HFFc6 (cell line): ENCODE measurements at places on chromosomes 1 and 21.

GRCh38 chr1:81702903-81703302 is 97.8 kb upstream of the ADGRL2 start:
- DNase-seq: peak; percentile 88

- DNase-seq: peak; percentile 97
Measured at GRCh38 chr1:227192163-227192562, 126.1 kb downstream of the CDC42BPA start.

DNA sequence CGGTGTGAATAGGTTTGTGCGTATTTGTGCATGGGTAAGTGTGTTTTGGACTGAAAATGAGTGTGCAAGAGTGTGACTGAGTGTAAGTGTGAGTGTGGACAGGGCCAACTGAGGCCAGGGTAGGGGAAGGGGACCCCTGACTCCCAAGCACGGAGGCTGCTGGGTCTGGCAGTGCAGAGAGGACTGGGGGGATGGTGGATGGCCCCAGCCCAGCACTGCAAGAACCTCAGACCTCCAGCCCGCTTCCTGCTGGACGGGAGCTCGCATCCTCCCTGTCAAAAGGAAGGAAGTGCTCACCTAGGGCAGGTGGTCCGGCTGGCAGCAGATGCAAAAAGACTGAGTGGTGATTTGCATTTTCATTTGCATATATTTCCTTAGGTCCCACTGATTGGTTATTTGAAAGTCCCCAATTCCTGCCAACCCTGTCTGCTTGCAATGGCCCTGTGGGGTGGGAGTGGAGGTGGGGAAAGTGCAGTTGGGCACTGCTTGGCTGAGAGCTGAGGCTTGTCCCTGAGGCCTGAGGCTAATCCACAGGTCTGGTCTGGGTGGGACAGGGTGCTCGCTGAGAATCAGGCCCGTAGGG is 42.8 kb upstream of the CASZ1 start:
- no peak for DNase-seq

DNA sequence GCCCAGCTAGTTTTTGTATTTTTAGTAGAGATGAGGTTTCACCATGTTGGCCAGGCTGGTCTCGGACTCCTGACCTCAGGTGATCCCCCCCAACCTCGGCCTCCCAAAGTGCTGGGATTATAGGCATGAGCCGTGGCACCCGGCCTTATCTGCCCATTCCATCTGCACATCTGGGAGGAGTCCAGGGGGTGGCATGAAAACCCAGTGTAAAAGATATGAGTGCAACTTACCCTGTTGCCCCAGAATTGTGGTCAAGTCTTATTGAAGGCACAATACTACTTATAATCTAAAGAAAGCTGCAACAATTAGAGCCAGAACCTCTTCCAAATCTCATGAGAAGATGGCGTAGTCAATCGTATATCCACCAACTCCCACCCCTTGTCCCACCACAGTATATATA is 18.4 kb downstream of the CTXND2 start:
- no peak for DNase-seq

DNA sequence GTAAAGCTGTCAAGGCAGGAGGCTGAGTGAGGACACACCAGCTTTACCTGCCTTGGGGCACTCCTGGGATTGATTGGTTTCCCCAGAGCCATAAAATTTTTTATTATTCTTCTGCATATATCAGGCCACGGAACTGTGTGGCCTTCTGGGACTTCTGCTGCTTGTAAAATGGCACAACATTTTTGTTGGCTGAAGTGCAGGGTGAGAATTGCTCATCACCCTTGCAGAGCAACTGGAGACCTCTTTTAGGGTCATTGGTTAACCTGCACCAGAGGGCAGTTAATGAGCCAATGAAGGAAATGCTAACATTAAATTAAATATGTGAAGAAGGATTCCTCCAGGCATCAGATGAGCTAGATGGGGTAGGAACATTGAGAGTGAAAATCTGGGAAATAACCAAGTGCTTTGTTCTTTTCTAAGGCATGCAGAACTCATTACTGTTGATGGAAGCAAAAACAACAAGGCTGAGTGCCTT is 87.7 kb downstream of the LTN1 start:
- DNase-seq: no peak

GRCh38 chr1:209038735-209039134 is 544.8 kb upstream of the CAMK1G start:
- no peak for DNase-seq

DNA sequence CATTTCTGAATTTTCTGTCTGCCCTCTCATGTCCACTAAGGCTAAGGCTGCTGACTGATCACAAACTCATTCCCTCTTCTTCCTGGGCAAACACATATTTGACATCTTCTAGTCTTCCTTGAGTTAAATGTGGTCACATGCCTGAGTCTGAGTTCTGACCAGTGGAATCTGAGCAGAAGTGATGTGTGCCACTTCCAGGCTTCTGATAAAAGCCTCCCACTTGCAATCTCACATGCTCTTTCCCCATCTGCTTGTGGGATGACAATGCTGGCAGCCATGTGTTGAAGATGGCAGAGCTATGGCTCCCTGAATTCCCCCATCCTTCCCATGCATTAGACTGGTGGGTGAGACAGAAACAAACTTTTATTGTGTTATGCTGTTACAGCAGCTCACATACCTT is 149.9 kb upstream of the ZNF648 start:
- no peak for DNase-seq

- no peak for DNase-seq
Measured at GRCh38 chr1:192739476-192740184, 69.2 kb upstream of the RGS2 start.

DNA sequence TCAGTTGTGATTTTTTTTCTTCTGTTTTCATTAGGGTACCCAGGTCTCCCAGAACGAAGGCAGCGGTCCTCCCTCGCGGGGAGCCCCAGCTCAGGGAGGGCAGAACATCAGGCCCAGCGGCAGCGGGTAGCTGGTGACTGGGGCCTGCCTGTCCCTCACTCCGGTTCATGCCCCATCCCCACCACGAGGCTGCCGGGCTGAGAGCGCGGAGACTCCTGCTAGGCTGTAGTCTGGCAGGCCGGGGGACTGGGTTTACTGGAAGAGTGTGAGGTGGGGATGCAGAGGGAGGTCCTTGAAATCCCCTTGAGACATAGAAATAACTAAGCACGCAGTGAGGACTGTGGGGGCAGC is 10.5 kb downstream of the BRINP2 start:
- no peak for DNase-seq

DNA sequence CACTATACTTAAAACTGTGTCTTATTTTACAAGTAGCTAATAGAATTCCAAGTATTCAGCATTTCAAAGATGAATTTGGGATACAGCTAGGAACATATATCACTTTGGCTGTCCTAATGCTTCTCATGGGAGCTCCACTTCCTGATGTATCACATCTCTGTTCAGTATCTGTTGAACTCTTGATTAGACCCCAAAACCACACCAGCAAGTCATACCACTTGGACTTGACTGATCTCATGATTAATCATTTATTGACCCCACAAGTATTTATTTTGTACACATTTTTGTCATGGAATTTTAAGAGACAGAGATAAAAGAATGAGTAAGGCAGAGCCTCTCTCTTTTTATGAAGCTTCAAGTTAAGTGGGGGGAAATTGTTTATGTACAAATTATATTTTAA is 30.0 kb downstream of the TMPRSS15 start:
- DNase-seq: no peak

- DNase-seq: no peak
Measured at GRCh38 chr1:32741413-32742198, 39.0 kb upstream of the SYNC start.

DNA sequence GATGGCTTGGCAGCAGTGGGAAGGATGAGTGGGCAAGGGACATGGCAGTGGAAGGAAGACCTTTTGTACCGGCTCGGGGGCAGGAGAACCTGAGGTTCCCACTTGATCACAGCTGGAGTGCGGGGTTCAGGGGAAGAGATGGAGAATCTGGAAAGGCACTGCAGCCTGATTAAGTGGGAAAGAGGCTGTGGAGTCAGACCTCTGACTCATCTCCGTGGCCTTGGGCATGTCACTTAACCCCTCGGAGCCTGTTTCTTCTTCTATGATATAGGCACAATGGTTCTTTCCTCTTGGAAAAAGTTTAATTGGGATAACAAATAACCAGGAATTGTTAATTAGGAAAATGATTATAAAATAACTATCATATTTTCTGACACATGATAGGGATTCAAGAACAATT is 13.1 kb upstream of the TMEM61 start:
- no peak for DNase-seq

DNA sequence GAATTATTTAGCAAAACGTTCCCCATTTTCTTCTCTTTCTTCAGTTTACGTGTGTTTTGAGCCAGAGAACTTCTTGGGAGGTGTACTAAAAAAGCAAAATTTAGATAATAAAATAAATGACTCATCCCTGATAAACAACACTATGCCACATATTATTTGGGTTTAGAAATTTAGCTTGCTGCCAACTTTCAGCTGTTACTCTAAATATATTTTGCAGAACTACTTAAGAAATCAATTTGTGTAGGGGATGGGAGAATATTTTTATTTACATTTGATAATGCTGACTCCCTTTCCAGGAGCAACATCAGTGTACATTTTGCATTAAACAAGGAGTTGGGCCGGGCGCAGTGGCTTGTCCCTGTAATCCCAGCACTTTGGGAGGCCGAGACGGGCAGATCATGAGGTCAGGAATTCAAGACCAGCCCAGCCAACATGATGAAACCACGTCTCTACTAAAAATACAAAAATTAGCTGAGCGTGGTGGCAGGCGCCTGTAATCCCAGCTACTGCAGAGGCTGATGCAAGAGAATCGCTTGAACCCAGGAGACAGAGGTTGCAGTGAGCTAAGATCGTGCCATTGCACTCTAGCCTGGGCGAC is 151.4 kb upstream of the ZRANB2 start:
- DNase-seq: no peak

- no peak for DNase-seq
Measured at GRCh38 chr1:100718581-100718980, 961 bp upstream of the VCAM1 start.

DNA sequence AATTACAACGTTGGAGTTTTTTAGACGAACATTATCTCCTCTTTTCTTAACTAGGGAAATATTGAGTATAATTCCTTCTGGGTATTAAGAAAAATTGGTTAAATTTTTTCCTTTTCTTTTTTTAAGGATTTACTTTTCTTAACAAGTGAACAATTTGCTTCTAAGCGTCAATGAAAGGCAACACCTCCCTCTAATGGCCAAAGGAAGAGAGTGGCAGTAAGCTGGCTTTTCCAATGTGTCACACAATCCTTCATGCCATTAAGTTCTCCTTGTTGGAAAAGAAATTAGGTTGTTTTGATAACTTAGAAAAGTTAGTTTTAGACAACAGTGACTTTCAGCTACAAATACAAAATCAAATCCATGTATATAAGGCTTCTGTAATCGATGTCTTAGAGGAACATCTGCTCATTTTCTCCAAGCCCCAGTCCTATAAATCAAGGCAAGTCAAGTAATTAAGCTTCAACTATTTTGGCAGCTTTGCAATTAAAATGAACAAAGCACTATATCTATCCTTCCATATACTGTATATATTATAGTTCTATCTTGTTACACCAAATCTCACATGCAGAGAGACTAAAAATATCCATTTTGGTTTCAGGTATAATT is 62.8 kb downstream of the EDEM3 start:
- peak; percentile 49 for DNase-seq

DNA sequence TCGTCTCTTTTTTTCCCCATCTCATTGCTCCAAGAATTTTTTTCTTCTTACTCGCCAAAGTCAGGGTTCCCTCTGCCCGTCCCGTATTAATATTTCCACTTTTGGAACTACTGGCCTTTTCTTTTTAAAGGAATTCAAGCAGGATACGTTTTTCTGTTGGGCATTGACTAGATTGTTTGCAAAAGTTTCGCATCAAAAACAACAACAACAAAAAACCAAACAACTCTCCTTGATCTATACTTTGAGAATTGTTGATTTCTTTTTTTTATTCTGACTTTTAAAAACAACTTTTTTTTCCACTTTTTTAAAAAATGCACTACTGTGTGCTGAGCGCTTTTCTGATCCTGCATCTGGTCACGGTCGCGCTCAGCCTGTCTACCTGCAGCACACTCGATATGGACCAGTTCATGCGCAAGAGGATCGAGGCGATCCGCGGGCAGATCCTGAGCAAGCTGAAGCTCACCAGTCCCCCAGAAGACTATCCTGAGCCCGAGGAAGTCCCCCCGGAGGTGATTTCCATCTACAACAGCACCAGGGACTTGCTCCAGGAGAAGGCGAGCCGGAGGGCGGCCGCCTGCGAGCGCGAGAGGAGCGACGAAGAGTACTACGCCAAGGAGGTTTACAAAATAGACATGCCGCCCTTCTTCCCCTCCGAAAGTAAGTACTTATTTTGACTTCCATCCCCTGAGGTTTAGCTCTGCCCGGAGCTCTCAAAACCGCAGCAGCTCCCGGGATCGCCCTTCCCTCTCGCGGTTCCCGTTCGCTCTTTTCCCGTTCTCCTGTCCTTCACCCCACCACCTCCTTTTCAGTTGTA is 1.5 kb downstream of the TGFB2 start:
- DNase-seq: peak; percentile 5

- no peak for DNase-seq
Measured at GRCh38 chr1:114466334-114467014, 44.5 kb downstream of the TRIM33 start.

- DNase-seq: no peak
Measured at GRCh38 chr21:42614811-42615351, 38.5 kb upstream of the PDE9A start.

DNA sequence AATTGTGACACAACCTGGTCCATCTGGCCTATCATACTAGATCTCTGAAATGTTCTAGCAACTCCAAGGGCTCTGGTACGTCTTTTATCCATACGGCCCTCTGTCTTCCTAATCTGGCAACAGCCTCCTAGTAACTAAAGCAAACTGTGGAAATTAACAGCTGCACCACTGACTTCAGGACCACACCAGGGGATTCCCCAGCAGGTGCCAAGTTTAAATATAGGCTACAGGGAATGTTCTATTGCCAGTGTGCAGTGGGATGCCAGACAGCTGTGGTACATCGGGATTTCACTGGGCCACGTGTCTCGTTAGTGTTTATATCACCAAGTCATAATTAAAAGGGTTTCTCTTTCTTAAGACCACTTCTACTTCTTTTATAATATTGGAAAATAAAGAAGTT is 94.3 kb downstream of the RGS2 start:
- DNase-seq: no peak

DNA sequence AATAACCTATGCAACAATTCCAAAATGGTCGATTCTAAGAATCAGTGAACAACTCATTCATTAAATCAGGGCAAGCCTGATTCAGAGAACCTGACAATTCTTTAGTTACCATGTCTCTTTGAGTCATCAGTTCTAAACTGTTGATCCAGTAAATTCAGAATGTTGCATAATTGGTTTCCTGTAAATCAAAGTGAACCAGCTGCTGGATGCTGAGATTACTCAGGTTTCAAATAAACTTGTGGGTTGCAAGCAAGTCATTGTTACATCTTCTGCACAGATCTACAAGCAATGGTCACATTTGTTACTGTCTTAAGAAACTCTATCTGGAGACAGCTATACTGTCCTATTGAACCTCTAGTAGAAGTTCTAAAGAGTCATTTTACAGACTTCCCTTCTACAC is 16.5 kb downstream of the PLA2G2D start:
- peak; percentile 43 for DNase-seq
